ENCODE measurements at places on chromosomes 12 and 14. TPM values are rescaled to one million over a fixed set of nuclear protein-coding genes. Genes with fewer than 3 reads are reported as not detected.

Gene ADGRD1
- 58.8 TPM for total RNA-seq

DNA sequence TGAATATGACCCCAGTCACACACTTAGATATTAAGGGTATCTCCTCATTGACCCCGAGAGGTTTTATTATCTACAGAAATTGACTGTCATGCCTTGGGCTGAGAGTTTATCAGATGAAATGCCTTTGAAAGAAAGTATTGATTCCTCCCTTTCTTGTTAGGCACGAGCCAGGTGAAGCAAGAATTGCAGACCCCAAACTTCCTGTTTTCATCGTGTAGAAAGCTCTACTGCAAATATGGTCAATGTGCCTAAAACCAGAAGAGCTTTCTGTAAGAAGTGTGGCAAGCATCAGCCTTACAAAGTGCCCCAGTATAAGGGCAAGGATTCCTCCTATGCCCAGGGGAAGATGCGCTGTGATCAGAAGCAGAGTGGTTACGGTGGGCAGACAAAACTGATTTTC lies 143.9 kb upstream of the FUT8 start:
- no peaks in the 10 kb centered on the region for H3K36me3 ChIP-seq
- H3K4me1 ChIP-seq, result no peaks in the 10 kb centered on the region
- H3K27me3 ChIP-seq, result no peaks in the 10 kb centered on the region
- H3K27ac ChIP-seq, result no peak overlapping the region

- no peaks in the 10 kb centered on the region for H3K36me3 ChIP-seq
- H3K27ac ChIP-seq, result no peak overlapping the region
- no peaks in the 10 kb centered on the region for H3K27me3 ChIP-seq
- no peaks in the 10 kb centered on the region for H3K4me1 ChIP-seq
Observed at GRCh38 chr12:76264611-76265012, 83.6 kb downstream of the BBS10 start.

- no peaks in the 10 kb centered on the region for H3K27me3 ChIP-seq
- peaks cover 6% of the 10 kb centered on the region for H3K4me1 ChIP-seq
- H3K36me3 ChIP-seq, result no peaks in the 10 kb centered on the region
- H3K4me3 ChIP-seq, result no peak overlapping the region
- DNase-seq, result no peak
Observed at GRCh38 chr14:64253672-64254071, 40.5 kb downstream of the ESR2 start.

DNA sequence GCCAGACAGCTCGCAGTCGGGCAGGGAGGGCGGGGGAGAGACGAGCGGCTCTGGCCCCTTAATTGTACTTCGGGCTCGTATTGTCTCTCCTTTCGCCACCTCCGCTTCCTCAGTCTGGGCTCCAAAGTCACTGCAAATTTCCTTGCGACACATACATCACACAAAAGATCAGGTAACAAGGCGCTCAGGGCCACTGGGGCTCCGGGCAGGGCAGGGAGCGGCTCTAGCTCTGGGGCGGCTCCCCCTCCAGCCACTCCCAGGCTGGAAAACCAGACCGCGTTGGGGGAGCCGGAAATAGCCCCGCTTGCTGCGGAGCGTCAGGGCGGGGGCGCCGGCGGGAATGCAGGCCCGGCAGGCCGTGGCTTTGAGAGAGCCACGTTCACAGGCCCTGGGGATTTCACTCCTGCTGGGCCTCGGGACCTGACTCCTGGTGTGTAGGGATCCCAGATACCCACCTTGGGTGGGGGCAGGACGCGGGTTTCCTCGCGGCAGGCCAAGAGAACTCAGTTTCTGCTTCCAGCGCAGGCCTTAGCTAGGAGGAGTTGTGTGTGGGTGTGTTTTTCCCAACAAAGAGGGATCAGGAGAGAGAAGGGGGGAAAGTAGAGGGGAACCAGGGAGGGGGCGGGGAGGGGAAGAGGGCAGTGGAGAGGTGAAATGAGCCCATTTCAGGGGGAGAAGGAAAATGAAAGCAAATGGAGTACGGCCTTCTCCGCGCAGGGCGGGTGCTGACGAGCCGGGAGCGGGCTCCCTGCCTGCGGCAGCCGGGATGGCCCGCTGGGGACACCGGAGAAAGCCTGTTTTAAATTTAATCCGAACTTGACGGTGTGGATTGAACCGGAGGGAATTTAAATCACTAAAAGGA lies 4.4 kb upstream of the HOXC9 start:
- H3K27me3 ChIP-seq, result peaks cover 100% of the 10 kb centered on the region
- H3K36me3 ChIP-seq, result no peaks in the 10 kb centered on the region

DNA sequence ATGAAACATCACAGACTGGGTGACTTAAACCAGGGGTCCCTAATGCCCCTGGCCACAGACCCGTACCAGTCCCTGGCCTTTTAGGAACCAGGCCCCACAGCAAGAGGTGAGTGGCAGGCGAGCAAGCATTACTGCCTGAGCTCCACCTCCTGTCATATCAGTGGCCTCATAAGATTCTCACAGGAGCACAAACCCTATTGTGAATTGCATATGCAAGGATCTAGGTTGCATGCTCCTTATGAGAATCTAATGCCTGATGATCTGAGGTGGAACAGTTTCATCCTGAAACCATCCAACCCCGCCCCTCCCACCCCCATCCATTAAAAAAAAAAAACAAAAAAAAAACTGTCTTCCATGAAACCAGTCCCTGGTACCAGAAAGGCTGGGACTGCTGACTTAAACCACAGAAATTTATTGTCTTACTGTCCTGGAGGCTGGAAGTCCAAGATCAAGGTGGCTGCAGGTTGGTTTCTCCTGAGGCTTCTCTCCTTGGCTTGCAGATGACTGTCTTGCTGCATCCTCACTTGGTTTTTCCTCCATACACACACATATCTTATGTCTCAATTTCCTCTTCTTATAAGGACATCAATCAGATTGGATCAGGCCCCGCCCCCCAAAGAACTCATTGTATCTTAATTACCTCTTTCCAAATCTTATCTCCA lies 235.9 kb downstream of the CHST11 start:
- H3K4me3 ChIP-seq, result no peak overlapping the region
- peaks cover 10% of the 10 kb centered on the region for H3K4me1 ChIP-seq
